ENCODE measurements at places on chromosomes 7 and 10.
A peak's percentile ranks its signal among the peaks of the same experiment; 100 is the strongest.

DNA sequence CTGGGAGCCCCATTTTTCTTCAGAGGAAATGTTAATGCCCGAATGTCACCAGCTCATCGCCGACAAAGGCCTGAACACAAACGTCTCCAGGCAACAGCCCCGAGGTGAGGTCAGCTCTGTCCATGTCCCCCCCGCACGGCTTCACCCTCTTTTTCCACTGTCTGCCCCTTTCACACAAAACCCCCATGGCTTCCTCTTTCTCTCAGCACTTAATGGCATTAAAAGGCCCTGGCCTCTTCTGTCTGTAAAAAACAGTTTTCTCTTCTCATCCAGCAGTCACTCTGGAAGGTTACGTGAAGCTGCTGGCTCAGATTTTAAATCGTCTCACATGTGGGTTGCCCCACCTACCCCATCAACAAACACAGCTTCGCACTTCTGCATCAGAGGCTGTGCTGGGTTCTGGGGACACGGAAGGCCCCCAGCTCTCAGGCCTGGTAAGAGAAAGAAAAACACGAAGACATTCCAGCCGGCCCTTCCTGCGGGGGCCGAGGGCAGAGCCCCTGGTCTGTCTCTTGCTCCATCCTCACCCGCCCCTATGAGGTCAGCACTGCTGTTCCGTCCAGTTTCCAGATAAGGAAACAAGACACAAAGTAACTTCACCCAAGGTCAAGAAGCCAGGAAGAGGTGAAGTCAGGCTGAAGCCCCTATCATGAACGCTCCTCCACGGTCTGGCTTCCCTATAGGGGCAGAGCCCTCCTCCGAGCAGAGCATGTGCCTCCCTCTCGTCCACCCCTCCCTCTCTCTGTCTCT, 91.1 kb upstream of the PDGFA start:
- no peak for DNase-seq

GRCh38 chr10:60338786-60339185, 50.9 kb downstream of the ANK3 start:
- no peak for DNase-seq

- DNase-seq, result no peak
Observed at GRCh38 chr10:34294137-34294536, 521.0 kb downstream of the PARD3 start.

DNA sequence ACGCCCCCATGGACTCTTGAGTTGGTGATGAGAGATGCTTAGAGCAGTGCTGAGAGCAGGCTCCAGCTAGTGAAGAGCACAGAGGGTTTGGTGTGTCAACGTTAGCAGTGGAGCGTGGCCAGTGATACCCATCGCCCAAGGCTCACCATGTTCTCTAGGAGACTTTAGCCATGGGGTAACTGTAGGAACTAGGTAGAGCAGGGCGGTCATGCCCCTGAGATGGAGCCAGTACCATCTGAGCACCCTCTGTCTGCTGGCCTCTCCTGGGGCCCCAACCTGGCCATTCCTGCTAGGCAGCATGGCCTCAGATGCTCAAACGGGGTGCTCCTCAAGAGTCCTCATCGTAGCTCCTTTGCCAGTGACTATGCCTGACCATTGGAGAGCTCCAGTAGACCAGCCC, 179.7 kb downstream of the KCND2 start:
- no peak for DNase-seq

- no peak for DNase-seq
Observed at GRCh38 chr10:70737250-70737649, 47.9 kb downstream of the TBATA start.

GRCh38 chr7:130894909-130895750, 161.1 kb upstream of the KLF14 start:
- DNase-seq, result no peak

GRCh38 chr7:66741-67140, 125.6 kb upstream of the FAM20C start:
- no peak for DNase-seq

DNA sequence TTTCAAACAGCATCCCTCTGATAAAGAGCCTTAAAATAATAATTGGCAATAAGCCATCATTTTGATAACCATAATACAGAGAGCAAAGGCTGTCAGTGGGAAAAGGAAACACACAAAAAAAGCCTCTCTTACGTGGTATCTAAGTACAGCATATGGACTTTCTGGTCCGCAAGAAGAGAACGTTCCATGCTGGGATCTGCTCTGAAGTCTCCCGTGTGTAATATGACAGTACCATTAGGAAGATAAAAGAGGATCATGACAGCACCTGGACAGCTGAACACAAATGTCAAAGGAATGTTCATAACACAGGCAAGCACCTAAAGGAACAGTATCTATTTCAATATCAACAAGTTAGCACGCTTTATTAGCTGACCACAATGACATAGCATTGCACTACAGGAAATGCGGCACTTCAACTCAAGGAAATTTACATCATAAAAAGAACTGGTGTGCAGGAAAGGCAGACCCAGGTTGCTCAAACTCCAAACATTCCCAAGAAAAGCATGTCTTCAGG, 9.9 kb downstream of the DCLRE1A start:
- DNase-seq, result no peak

GRCh38 chr10:109317746-109318366, 605.5 kb downstream of the XPNPEP1 start:
- no peak for DNase-seq

DNA sequence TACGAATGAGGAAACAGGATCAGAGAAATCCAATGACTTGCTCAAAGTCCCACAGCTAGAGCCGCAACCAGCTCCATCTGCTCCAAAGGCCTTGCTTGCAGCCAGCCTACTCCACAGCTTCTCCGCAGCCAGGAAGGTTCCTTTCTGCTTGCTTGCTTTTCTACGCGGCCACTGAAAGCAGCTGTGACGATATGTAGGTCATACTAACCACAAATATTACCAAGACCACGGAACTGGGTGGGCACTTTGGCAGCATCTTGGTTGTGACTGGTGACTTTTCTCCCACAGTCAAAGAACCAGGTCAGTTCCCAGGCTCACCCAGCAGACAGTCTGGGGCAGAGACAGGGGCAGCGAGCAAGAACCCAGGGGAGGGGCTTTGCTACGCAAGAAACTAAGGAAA, 86.4 kb downstream of the FAM53B start:
- DNase-seq, result peak; percentile 70

DNA sequence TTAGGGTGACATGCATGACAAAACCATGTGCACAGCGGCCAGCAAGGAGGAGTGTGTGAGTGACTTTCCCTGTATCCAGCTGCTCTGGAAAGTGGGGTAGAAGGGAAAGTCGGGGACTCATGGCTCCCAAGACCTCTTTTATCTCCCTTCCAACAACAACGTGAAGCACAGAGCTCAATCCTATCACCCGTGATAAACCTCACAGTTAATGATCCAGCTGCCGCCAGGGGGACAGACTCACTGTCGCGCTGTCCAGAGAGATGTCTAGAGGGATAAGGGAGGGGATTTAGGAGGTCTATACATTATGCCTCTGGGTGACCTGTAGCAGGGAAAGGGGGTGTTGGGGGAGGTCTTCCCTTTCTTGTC, 84.0 kb upstream of the SMNDC1 start:
- DNase-seq, result no peak

- DNase-seq, result no peak
Observed at GRCh38 chr10:79410315-79411094, 34.9 kb downstream of the ZCCHC24 start.

DNA sequence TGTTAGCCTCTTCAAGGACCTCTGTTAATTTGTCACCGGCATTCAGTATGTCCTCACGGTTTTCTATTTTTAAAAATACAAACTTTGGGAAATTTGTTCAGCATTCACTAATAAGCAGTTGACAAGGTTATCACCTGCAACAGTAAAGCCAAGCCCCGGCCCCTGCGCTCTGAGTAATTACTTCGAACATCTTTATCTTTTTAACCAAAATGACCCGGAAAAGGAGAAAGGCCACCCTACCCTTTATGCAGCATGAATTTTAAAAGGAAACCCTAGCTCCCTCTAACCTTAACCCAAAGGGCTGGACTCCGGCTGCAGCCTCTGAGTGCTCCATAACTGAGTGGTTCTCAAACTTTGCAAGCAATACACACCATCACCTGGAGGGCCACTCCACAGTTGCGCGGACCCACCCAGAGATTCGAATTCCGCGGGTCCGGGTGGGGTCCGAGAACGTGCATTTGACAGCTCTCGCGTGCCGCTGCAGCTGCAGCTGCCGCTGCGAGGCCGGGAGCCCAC, 940 bp downstream of the NSMCE4A start:
- DNase-seq, result no peak

DNA sequence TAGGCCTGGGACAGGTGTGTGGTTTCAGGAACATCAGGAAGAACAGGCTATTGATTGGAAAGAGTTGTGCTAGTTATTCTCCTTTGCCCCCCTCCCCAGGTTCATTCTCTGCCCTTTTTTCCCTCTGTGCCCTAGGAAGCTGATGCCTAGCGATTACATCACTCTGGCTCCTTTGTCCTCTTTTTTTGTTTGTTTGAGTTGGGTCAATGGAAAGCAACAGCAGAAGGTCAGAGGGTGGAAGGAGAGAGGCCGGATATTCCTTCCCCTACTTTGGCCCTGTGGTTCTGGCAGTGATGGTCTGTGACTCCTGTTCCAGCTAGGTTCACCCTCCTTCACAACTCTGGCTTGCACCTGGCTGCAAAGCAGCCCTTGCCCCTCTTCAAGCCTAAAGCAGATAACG, 18.9 kb downstream of the LOXL4 start:
- no peak for DNase-seq

GRCh38 chr10:73814896-73815718, 3.7 kb upstream of the NDST2 start:
- DNase-seq, result no peak

- DNase-seq, result peak; percentile 53
Observed at GRCh38 chr7:142813226-142813625, 41.6 kb upstream of the EPHB6 start.

DNA sequence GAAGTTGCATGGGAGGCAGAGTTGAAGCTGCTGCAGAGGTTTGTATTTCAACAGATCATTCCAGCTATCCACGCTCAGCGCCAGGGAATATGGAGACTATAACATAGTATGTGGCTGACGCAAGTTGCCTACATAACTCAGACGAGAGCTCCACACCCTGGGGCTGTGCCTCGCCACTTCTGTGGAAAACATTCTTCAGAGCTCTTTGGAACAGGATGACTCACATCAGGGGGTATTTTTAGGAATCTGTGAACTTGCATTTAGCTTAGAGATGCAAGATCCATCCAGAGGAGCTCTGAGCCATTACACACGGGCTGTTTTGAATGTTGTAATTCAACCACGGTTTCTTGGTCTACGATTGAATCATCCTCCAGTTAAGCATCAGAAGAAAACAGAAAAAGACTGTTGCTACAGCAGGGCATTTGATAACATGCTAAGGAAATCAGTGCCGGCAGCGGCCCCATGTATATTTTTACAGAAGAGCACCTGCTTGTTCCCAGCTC, 481.5 kb upstream of the AKR1E2 start:
- DNase-seq, result peak; percentile 100

DNA sequence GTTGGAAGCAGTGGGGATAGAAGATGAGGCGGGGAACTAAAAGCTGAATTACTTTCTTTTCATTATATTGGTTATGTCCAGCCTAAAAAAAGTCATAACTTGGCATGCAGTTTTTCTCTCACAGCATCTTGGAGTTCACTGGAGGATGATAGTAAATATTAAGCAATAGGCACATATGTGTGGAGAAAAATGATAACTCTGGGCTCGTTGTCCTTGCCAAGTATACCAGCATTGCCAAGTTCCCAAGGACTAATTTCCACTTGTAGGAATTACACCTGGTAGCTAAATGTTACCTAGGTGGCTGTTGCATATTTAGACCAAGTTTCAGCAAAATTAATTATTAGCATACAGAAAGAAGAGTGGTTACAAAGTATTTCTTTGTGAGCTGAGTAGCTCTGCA, 1007.6 kb downstream of the ANKRD7 start:
- DNase-seq, result no peak

- no peak for DNase-seq
Observed at GRCh38 chr7:51255536-51256208, 60.9 kb downstream of the COBL start.

GRCh38 chr10:86377797-86378146, 11.2 kb upstream of the GRID1 start:
- DNase-seq, result no peak

DNA sequence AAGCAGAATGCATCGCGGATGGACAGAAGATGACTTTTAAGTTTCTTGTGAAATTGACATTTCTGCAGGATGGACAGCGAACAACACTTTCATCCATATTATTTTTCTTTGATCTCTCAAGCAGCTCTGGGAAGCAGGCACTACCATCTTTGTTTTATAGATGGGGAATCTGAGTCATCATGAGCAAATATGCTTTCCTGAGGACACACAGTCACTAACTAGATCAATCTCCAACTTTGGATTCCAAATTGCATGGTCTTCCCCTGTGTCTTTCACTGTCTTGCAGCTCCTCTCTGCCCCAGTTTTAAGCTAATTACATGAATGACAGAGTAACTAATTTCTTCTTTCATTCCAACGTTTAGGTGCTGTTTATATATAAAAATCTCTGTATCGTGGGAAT, 201.5 kb downstream of the ADAM12 start:
- no peak for DNase-seq

DNA sequence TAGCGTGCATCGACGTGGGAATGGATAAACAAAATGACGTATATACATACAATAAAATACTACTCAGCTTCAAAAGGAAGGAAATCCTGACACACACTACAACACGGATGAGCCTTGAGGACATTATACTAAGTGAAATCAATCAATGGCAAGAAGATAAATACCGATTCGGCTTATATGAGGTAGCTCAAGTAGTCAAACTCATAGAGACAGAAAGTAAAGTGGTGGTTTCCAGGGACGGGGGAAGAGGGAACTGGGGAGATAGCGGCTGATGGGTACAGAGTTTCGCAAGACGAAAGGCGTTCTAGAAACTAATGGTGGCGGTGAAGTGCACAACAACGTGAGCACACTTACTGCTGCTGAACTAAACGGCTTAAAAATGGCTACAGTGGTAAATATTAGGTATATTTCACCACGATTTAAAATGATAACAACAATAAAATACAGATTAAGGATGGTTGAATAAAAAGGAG, 516.7 kb downstream of the PARD3 start:
- no peak for DNase-seq

DNA sequence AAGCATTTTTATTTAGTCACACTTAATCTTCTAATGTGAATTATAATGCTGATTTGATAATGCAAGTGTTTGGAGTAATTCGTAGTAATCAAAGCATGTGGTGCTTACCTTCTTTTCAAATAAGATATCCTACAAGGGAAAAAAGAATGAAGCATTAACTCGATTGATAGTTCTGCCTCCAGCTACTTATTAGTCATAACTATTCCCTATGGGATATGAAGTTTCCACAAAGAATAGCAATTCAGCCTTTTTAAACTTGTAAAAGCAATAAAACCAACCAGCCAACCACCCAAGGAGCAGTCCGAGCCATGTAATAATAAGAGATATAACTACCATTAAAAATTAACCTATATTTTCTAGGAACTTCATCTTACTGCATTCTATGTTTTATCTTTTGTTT, 11.6 kb downstream of the COL28A1 start:
- no peak for DNase-seq

- DNase-seq, result no peak
Observed at GRCh38 chr7:14839307-14839706, 63.2 kb downstream of the DGKB start.

DNA sequence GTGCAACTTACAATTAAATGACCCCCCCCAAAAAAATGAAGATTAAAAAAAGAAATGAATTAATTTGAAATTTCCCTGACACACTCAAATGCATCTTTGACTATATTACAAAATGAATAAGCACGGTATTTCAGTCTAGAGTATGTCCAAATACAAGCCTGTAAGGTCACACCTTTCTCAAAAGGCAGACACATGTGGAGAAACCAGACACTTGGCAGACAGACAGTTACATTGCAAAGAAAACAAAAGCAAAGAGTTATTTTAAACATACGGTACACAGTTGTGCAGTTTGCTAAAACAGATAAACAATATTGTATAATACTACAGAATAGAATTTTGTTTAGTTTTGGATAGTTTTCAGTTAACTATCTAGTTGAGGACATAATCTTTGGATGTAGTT, 153.0 kb downstream of the ATE1 start:
- peak; percentile 60 for DNase-seq

All from AG10803 (cell line).